ENCODE measurements at places on chromosomes 2 and 18. TPM values are rescaled to one million over a fixed set of nuclear protein-coding genes. Genes with fewer than 3 reads are reported as not detected.

DNA sequence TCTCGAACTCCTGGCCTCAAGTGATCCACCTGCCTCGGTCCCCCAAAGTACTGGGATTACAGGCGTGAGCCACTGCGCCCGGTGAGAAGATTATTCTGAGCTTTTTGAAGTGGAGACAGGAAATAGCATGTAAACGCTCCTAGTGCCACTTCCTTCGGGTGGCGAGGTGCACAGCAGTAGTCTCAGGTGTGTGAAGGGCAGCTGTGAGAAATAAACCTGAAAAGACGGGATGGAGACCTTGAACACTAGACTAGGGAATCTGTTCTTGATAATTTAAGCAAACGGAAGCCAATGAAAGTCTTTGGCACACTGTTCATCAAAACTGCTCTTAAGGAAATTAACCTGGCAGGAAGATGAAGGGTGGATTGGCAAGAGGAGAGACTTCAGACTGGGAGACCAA lies 439 bp upstream of the PLEKHH2 start:
- no peak for DNase-seq

DNA sequence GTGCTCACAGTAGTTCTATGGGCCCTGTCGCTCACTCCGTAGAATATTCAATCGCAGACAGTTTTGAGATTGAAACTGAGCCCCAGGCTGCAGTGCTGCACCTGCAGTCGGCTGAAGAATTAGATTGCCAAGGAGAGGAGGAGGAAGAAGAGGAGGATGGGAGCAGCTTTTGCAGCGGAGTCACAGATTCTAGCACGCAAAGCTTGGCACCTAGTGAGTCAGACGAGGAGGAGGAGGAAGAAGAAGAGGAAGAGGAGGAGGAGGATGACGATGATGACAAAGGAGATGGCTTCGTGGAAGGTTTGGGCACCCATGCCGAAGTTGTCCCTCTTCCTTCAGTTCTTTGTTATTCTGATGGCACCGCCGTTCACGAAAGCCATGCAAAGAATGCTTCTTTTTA lies 115.2 kb downstream of the GALNT3 start:
- DNase-seq = no peak

DNA sequence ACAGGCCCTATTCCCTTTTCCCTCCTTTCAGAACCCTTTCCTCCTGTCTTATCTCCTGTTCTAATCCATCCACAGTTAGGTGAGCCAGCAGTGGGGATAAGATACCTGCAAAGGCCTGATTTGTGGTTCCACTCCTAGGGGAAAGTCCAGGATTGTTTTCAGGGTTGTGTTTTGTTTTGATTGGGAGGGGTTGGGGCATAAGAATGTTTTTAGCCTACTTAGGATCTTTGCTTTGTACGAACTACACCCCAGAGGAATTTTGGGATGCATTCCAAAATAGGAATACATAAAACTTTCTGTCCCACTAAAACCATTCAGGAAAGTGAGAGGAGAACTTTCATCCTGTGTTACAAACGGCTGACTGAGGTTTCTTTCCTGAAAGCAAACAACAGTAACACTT lies 150.8 kb upstream of the PGAP1 start:
- DNase-seq = no peak

DNA sequence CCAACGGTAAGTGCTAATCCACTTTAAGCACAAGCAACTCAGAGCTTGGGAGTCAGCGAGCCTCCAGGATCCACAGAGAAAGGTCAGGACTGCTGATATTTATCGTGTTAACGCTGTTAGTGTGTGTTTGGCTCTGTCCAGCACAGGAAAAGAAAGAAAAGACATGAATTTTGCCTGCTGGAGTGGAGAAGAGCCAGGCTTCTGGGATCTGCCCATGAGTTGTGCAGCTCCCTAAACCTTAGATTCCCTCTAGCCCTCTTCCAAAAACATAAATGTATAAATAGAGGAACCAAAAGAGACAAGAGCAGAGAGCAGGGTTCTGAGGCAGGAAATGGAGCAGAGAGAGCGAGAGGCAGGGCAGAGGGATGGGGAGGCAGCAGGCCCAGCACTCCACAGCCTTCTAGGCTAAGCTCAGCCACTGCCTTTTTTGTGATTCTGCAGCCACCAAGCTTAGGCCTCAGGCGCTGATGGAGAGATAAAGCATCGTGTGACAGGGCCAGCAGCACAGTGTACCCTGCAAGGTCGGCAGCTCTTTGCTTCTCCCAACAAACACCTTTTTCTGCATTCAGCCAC lies 14.5 kb upstream of the MAT2A start:
- no peak for DNase-seq

- no peak for DNase-seq
Measured at GRCh38 chr2:65722028-65722778, 289.8 kb upstream of the SPRED2 start.

- DNase-seq = no peak
Measured at GRCh38 chr2:37415128-37415820, 70.8 kb downstream of the QPCT start.

GRCh38 chr2:8132351-8132831 lies 549.5 kb upstream of the ID2 start:
- no peak for DNase-seq

GRCh38 chr2:122703676-122704075 lies 948.2 kb downstream of the TSN start:
- no peak for DNase-seq

DNA sequence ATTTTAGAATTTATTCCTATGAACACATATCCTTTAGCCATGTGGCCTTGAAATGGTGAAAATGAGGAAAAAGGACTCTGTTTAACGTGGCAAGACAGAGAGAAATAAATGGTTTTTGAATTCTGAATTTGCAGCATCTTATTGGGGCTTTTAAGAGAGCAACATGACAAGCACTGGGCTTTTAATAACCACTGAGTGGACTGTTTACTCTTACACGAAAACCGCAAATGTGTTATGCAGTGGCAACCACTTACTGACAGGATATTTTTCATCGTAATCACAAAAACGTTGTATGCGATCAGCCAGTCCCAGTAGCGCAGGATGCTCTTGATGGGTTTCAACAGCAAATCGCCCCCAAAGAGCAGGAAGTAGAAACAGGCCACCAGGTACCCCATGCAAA lies 226.6 kb downstream of the NAPG start:
- no peak for DNase-seq

DNA sequence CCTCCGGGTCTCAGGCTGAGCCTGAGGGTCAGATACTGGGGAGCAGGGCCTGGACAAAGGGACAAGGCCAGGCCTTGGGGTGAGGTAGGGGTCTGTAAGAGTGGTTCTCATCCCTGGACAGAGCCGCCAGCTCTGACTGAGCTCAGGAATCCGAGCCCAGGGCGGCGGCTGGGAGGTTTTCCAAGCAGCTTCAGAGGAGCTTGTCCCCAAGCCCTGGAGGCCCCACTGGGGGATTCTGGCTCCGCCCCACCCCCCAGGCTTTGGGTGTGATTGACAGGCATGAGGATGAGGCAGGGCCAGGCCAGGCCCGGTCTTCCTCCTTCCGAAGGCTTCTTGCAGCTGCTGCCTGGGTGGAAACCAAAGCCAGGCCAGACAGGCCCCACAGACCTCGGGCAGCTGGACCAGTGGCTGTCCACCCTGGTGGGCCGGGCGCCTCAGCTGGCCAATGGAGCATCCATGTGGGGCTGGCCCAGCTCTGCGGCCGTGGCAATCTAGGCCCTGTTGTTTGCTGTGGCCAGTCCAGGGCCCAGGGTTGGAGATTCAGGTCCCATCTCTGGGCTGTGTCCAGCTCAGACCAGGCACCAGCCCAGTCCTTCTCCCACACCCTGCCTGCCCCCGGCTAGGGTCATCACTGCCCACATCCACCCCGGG lies 23.1 kb upstream of the GPC1 start:
- no peak for DNase-seq

DNA sequence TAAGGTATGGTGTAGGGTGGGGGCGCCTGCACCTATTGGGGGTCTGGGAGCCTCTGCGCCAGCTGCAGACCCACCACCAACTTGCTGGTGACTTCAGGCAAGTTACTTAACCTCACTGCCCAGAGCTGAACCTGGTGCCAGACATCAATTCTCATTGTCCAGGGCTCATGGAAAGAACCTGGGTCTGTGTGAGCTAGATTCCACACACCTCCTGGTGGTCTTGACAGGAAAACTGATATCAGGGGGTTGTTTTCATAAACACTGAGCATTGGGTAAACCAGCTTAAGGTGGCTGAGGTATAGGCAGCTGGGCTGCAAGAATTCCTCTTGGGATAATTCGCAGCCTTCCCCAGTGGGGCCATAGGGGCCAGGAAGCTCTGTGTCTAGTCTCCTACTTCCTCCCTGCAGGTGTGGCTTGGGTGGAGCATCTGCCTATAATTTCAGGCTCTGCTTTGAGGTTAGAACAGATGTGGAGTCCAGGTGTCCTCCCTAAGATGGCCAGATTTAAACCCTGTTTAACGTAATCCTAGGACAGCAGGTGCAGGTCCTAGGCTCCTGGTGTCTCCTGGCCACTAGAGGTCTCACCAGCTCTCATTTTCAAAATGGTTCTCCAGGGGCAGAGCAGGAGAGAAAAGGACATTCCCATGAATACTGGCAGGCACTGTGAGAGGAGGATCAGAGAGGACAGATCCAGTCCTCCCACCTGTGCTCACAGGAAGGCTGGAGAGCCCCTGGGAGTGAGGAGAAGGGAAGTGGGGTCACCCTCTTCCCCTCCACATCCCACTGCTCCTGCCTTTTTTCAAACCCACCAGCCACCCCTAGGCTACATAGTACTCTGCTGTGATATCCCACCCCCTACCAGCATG lies 100.4 kb upstream of the SMAD2 start:
- peak; percentile 50 for DNase-seq

DNA sequence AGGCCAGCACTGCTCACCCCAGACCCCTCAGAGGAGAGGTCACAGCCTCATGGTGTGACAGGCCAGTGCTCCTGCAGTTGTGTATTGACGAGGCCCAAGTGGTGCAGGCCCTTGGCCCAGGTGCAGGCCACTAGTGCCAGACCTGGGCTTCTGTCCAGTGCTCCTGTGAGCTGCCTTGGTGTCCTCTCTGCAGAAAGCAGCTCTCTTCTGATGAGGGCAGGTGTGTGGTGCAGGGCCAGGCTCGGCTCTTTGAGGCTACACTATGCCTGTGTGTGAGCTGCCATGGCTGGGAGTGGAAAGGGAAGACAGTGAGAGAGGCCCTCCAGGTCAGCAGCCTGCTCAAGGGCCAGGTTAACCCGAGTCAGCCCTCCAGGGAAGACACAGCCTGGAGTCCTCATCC lies 17.1 kb downstream of the EHD3 start:
- no peak for DNase-seq

DNA sequence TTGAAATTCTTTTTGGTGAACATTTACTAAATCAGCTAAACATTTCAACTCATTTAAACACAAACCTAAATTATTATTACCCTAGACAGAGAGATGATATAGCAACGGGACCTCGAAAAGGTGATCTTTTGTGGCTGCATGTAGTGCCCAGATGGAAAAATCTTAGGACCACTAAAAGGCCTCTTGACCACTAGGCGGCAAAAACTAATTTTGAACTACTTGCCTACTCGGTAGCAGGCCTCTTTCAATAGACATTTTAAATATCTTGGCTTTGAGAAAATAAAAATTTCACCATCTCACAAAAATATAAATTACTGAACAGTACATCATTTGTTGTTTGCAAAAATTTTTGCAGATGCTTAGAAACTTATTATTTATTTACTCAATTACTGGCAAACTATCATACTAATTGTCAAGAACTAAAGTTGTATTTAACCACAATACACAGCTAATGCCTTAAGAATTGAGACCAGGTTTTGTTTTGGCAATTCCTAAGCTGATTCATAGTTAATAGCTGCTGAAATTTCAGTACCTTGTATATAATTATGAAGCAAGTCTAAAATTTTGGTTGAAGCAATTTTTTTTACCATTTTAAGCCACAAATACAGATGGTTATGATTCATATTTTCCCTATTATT lies 9.4 kb downstream of the COL3A1 start:
- DNase-seq = no peak

DNA sequence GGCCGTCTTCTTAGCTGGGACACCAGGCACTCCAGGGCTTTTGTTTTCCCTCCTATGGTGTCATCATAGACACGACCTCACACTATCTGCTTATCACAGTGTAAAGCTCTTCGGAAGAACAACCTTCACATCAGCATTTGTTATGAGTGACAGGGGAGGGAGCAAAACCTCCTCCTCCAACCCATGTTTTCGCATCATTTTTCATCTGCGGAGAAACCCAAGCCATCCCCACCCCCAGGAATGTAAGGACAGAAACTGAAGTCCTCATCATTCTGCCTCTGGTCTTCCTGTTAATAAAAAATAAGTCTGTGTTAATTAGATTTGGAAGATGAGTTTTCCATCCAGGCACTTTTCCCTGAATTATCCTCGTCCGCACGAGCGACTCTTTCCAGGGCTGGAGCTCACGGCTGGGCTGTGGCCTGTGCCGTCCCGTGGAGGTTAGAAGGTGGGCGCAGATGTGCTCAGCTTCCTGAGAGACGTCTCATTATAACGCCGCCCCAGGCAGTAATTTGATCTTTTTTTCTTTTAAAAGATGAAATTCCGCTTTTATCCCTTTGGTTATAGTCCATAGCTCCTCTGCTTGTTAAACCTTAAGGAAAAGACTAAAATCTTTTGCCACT lies 101.6 kb upstream of the TMEM18 start:
- no peak for DNase-seq

GRCh38 chr2:192190474-192190873 lies 4.3 kb downstream of the TMEFF2 start:
- DNase-seq = peak; percentile 24

DNA sequence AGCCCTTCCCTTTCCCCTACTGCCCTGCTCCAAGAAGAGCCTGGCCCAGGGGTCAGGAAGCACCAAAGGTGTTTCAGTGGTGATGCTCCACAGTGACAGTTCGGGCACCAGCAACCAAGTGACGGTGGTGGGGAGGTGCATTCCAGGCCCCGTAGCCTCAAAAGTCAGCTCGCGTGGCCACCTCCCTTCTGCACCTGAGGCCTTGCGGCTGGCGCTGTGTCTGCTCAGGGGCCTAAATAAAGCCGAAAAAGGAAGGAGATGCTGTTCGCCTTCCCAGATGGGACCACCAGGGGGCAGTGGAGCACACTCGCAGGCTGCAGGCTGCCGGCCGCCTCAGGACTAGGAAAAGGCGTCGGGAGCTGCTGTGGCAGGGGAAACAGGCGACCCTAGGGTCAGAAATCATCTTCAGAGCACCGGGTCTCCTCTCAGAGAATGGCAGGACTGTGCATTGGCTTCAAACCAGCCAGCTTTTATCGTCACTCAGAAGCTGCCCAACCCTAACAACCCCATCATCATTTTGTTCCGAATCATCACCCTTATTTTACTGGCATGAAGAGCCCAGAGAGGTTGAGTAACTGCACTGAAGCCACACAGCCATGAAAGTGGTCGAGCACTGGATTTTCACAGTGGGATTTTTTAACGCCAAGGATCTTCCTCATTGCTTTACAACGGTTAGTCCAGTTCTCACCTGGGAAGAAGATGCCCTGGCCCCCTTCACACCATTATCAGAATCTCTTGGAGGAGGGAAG lies 213.0 kb upstream of the CELF4 start:
- DNase-seq = peak; percentile 7

The TUBB8B gene
- 0.07 TPM for total RNA-seq

The TRIM43B gene
- not detected for total RNA-seq

The TSGA10 gene
- 8.1 TPM for total RNA-seq

The TMEM198 gene
- 0.59 TPM for total RNA-seq

The UGT1A4 gene
- not detected for total RNA-seq

The UGT1A3 gene
- total RNA-seq = not detected

The EFR3B gene
- 7.0 TPM for total RNA-seq

The CDH2 gene
- 0.77 TPM for total RNA-seq

The VWC2L gene
- total RNA-seq = not detected

All from NCI-H460 (cell line).